ENCODE measurements at places on chromosomes 6 and 20.

DNA sequence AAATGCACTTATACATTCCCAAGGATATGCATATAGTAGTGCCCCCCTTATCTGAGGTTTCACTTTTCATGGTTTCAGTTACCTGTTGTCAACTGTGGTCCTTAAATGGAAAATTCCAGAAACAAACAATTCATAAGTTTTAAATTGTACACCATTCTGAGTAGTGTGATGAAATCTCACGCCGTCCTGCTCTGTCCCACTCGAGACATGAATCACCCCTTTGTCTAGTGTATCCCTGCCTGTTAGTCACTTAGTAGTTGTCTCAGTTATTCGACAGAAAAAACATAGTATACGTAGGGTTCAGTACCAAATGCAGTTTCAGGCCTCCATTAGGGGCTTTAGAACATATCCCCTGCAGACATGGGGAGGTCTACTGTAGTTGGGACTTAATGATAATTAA is 57.0 kb downstream of the MAP1LC3A start:
- DNase-seq, result no peak

DNA sequence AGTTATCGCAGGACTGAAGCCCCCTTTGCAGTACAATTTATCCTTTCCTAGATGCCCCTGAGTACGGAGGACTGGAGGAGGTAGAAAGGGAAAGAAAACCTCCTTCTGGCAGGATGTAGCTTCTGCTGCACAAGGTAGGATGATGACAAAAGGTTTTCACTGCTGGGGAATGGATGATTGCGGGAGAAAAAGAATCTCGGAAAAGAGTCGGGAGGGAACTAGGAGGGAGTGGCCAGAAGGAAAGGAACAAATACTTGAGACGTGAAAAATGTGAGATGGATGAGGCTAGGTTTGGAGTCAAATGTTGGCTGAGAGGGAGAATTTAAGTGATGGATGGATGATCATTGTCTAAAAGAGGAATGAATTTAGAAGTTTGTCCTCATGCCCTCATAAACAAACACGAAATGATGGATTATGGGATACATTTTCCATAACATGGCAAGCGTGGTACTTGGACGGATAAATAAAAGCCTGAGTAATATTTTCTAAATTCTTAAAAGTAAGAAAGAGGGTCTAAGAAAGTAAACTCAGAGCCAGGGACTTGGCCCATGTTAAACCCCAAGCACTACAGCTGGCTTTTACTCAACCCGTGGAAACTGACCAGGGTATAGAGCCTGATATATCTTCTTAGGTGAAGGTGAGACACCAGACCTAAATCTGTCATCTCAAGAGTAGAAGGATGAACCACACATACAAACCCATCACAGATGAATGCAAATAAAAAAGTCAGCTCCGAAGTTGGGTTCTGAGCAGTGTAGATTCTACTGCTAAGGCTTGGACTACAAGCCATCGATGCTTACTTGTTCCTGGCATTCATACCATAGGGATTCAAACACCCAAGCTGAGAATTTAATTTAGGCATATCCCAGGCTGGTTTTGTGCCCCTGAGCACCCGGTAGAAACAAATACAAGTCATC is 72.4 kb downstream of the HFE start:
- peak; percentile 60 for DNase-seq

- no peak for DNase-seq
Measured at GRCh38 chr20:56537997-56538396, 5.0 kb downstream of the FAM209B start.

- DNase-seq, result no peak
Measured at GRCh38 chr6:166738386-166739116, 111.5 kb upstream of the RPS6KA2 start.

DNA sequence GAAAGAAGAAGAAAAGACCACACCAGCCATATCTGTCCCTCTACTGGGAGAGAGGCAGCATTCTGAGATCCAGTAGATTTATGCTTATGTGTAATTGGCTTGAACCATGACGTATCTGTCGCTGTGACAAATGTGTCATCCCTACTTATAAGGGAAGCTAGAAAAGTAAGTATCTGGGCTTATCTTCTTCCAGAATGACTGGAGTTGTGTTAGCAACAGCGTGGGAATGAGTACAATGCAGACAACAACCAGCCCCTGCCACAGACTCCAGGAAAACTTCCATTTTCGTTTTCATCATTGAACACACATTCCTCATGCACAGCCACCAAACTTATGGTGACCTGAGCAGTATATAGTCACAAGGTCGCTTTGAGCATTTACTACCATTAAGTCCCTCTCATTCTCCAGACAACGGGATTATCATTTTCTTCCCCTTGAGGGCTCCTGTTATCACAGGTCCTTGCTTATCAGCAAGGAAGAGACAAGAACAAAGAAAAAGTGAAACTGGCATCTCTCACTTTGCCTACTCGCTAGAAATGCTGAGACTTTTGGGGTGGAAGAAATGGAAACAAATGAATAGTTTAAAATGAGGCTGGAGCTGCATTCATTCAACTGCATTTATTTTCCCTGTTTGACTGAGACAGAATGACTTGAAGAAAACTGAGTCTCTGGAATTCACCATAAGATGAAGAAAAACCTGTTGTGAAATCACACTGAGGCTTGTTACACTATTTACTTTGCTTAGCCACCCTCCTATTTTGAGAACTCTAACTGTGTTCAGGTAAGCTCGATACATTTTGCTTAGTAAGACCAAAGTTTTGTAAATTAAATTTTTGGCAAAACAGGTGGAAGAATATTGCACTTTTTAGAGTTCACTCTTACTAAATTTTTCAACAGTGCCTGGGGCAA is 149.3 kb upstream of the FOXQ1 start:
- DNase-seq, result no peak

- DNase-seq, result no peak
Measured at GRCh38 chr20:49989234-49990065, 6.7 kb downstream of the SNAI1 start.

DNA sequence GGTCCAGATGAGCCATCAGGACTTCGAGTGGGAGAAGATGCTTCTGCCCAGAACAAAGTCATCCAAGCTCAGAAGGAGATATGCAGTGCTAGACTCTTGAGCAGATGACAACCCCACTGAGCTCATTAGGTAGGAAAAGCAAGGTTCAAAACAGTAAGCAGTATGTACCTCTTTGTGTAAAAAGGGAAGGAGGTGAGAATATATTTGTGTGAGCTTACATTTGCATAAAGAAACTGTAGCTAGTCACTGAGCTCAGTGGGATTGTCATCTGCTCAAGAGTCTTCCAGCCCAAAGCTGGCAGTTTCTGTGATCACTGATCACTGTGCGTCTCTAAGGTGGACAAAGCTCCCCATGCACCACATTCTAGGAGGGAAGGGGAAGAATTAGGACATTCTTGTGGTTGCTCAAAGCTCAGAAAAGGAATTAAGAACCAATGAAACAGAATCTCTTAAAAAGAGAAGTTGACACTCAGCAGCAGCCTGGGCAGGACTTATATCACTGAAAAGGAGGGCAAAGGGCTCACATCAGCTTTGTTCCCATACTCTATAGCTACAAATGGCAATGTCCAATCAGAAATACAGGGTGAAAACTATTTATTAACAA is 90.0 kb upstream of the MAFB start:
- no peak for DNase-seq

Measured in activated CD4-positive, alpha-beta T cell treated with anti-CD3 and anti-CD28 coated beads, Interleukin-2, amount 50 U/mL, for 16 hours (primary cell).